ENCODE measurements at places on chromosomes 1 and 21.
A peak's percentile ranks its signal among the peaks of the same experiment; 100 is the strongest.

DNA sequence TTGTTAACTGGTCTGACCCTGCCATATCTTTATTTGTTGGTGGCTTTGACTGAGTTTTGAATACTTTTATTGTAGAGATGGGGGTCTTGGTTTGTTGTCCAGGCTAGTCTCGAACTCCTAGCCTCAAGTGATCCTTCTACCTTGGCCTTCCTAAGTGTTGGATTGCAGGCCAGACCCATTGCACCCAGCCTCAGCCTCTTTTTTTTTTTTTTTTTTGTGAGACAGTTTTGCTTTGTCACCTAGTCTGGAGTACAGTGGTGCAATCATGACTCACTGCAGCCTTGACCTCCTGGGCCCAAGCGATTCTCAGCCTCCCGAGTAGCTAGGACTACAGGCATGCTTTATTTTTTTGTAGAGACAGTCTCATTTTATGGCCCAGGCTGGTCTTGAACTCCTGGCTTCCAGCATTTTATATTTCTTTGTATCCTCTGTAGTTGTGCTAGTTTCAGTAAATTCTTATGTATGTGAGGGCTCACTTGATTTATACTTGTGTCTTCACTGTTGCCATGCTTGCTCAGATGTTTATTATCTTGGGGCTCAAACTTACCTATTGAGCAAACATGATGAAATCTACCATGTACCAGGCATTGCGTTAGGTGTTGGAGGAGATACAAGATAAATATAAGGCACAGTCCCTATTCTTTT lies 24.1 kb downstream of the THRAP3 start:
- DNase-seq = peak; percentile 95

GRCh38 chr1:53587252-53587988 lies 128.2 kb downstream of the DMRTB1 start:
- DNase-seq = no peak

- DNase-seq = no peak
Measured at GRCh38 chr1:66043186-66043585, 250.5 kb downstream of the PDE4B start.

GRCh38 chr1:9400425-9401079 lies 107.9 kb downstream of the SPSB1 start:
- DNase-seq = no peak

- DNase-seq = no peak
Measured at GRCh38 chr1:167244244-167244643, 23.6 kb downstream of the POU2F1 start.

DNA sequence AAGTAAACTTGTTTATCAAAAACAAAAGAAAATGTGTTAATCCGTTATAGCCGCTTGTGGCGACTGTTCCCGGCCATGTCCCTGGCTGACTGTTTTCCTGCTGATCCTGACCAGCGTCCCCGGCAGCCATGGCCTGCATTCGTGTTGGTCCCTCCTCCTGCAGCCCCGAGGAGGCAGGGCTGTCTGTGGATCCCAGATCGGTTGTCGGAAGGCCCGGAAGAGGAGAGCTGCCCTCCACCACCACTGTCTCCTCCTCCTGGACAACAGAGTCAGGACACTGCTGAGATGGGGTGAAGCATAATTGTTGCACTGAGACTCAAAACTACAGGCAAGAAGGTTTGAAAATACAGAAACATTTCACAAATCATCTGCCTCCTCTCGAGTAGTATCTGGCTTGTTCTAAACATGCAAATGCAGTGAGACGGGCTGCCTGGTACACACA lies 3.6 kb upstream of the MXRA8 start:
- no peak for DNase-seq

GRCh38 chr21:17270229-17270628 lies 242.6 kb upstream of the CXADR start:
- DNase-seq = peak; percentile 3

- no peak for DNase-seq
Measured at GRCh38 chr1:75136921-75137641, 2.9 kb downstream of the LHX8 start.

- no peak for DNase-seq
Measured at GRCh38 chr1:200780545-200781369, 42.1 kb downstream of the CAMSAP2 start.

GRCh38 chr1:1144122-1144842 lies 28.4 kb upstream of the C1orf159 start:
- DNase-seq = no peak

- no peak for DNase-seq
Measured at GRCh38 chr1:202130816-202131522, 8.3 kb downstream of the GPR37L1 start.

- DNase-seq = no peak
Measured at GRCh38 chr21:42161956-42162681, 56.8 kb upstream of the ABCG1 start.

- DNase-seq = peak; percentile 66
Measured at GRCh38 chr1:169999331-169999741, 75.2 kb downstream of the KIFAP3 start.

DNA sequence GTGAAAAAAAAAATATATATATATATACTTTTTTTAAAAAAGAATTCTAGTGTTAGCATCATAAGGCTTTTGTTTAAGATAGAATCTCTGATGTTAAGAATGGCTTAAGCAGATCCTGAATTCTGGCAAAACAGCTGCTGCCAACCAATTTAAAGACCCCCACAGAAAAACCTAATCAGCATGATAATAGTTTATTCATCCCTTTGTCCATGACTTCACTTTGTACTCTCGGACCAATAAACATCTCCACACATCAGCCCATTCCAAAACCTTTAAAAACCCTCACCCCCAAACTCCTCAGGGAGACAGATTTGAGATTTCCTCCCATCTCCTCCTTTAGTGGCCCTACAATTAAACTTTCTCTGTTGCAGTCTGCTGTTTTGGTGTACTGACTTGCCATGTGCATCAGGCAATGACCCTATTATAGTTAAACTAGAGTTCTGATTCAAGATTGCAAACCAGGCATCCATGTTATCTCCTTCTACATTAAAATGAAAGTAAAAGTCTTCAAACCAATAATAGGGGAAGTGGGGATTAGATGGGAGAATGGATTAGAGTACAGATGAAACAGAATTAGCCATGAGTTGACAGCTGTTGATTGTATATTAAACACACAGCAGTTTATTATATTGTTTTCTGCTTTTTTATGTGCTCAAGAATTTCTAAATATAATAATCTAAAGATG lies 9.8 kb upstream of the PHTF1 start:
- DNase-seq = no peak

DNA sequence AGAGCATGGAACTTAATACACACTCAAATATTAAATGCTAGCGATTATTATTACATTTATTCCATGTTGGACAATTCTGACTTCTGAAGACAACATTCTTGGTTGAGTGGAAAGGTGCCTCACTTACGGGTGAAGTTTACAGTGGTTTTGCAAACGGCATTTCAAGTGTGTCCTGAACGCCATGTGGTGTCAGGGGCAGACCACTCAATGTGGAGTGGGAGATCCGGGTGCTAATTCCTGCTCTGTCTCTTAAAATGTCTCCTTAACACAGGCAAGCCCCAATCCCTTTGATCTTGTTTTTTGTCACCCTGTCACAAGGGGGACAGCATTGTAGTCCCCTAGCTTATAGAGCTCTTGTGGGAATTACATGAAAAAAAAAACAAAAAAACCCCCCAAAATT lies 5.6 kb upstream of the TDRD10 start:
- no peak for DNase-seq

DNA sequence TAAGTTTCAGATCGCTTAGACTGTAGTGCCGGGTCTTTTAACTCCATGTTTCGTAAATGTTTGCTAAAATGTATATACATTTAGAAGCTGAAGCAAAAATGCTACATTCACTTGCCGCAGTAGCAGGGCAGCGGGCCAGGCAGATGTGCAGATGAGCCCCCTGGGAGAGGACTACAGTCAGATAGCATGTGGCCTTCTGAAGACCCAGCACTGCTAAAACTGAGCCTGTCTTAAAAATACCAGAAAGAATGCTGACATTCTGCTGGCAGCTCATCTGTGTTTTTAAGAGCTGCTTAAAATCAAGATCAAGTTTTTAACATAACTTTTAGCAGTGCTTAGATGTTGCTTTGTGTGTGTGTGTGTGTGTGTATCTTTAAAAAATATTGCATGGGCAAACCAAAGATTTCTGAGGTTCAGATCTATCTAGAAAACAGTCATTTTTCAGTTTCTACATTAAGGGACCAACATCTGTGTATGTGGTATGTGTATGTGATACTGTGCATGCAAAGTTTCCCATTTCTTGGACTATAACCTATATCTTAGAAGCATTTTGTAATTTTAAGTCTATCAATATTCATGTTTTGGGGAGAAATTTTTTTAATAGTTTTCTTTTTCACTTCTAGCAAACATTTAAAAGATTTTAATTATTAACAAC lies 31.7 kb downstream of the CHRM3 start:
- DNase-seq = no peak

- peak; percentile 73 for DNase-seq
Measured at GRCh38 chr1:162878000-162878596, 17.1 kb upstream of the CCDC190 start.

- no peak for DNase-seq
Measured at GRCh38 chr1:64915381-64916274, 50.7 kb downstream of the JAK1 start.

DNA sequence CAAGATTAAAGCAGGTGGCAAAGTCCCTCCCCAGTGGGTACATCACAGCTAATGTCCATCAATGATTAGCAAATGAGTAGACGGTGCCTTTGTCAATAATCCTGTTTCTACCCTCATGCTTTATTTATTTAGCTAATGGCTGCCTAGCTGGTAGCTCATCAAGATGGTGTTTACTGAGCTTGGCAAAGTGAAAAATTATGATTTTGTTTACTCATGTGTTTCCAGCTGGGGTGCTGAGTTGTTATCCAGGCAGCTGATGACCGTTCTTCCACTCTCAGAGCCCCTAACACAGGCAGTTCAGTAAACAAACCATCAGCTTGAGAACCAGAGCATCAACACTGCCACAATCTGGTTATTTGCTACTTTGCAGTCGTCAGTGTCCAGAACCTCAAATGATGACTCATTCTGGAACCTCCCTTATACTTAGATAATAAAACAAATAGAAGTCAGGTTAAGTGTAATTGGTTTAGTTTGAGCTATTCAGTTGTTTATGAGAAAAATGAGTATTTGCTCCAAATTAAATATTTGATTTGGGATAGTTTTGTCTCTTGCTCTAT lies 163.9 kb downstream of the ST6GALNAC5 start:
- peak; percentile 62 for DNase-seq

- peak; percentile 83 for DNase-seq
Measured at GRCh38 chr1:168301664-168302320, 21.1 kb downstream of the TBX19 start.

DNA sequence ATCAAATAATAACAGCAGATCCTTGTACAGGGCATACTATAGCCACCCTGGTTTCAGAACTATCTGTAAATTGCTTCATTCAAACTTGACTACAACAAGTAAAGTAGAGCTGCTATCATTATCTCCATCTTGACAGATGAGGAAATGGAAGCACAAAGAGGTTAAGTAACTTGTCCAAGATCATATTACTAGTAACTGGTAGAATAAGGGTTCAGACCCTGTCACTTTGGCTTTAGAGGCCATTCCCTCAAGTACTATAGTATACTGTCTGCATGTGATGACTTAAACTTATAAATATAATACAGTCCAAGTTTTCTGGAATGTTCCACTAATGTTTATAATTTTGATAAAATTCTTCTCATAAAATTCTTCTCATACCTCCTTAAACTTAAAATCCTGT lies 24.8 kb downstream of the PGM1 start:
- no peak for DNase-seq

GRCh38 chr1:232111611-232112010 lies 485.0 kb downstream of the DISC1 start:
- DNase-seq = no peak

DNA sequence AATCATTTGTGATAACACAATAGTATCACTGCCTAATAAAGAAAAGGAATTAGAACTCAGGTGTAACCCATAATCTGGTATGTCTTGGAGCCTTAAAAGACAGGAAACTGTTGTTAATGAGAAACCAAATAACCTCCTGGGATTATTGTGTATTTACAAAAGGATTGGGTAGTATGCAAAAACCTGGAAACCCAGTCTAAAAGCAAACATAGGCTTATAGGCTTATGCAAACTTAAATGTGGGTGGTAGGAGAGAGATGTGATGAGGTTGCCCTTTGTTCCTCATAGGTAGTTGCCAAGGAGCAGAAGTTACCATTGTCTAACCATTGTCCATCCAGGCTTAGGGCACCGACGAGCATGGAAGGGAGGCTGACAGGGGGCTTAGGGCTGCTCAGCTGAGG lies 165.8 kb downstream of the AK5 start:
- no peak for DNase-seq

DNA sequence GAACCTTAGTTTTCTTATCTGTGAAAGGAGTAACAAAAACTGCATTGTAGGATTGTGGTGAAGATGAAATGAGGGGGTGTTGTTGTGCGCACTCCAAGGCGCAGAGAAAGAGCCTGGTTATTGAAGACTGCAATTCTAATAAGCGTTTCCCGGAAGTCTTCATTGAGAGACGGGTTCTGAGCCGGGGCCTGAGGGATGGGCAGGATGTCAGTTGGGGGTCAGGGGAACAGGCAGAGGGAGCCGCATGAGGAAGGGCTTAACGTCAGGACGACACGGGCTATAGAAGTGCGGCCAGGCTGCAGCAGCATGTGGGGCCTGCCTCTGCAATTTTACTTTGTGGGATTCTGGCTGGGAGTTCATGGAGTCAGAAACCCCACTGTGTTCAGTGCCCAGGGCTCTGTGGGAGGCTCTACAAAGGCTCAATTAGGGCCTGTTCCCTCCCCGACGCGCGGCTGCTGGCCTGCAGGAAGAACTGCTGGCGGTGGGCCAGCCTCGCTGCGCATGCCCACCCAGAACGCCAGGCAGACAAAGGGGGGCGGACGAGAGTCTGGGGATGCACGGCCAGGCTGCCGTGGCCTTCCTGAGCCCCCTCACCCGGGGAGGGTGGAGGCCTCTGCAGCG lies 20.7 kb downstream of the TRIM62 start:
- no peak for DNase-seq

DNA sequence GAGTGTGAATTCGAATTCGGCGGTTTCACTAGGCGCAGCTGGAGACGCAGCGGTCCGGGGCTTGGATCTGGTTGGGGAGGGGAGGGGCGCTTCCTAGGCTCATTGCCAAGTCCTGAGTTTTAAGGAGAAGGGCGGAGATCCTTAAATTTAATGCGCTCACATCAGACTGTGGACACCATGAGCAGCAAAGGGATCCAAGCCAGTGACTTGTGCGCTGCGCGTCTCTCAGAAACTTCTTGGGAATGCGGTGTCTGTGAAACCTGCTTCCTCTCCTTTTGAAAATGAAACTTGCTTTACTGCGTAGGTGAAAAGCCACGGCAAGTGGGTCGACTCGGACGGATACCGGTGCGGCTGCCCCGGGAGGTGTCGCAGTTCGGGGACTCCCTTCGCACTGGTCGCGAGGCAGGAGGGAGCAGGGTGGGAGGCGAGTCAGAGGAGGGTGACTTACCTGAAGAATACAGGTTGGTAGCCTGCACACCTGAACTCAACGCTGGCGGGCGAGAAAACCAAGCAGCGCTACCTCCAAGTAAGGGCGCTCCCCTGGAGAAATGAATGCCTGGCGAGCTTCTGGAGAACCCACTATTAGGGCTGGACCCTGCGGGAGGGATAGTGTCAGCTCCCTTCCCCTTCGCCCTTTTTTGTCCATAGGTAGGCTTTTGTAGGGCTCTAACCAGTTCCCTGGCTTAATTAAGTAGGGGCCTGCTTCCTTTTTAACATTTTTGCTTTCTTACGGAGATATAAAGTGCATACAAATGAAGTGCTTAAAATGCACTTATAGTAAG lies 992 bp downstream of the TENT5C start:
- no peak for DNase-seq
